ENCODE measurements at places on chromosomes 11 and 22.

DNA sequence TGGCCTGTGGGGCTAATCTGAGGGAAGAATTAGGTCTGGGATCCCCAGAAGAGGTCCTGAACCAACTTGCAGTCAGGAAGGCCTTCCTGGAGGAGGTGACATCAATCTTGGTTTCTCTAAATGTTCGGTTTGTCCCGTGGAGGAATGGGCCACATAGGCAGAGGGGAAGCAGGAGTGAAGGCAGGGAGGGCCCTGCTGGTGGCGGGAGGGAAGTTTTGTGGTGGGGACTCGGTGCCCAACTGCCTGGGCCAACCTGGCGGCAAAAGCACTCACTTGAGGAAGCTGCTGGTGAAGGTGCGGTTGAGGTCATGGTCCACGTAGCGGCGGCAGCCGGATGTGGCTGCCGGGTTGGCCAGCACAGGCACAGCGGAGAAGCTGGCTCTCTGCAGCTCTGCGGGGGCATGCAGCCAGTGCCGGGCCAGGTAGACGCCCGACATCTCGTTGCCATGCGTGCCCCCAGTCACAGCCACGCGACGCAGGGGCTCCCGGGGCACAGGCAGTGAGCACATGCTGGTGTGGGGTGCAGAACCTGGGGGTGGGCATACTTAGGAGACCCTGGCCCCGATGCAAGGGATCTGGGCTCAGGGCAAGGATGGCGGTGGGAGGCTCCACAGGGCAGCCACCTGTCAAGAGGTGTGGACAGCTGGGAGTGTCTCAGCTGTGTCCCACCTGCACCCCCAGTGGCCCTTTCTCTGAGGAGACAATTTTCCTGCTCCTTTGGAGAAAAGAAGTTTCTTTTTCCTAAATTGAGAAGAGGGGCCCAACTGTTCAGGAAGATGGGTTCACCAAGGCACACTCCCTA lies 3.8 kb downstream of the ACY3 start:
- no peak for DNase-seq

GRCh38 chr11:113481672-113482071 lies 6.5 kb upstream of the DRD2 start:
- no peak for DNase-seq

DNA sequence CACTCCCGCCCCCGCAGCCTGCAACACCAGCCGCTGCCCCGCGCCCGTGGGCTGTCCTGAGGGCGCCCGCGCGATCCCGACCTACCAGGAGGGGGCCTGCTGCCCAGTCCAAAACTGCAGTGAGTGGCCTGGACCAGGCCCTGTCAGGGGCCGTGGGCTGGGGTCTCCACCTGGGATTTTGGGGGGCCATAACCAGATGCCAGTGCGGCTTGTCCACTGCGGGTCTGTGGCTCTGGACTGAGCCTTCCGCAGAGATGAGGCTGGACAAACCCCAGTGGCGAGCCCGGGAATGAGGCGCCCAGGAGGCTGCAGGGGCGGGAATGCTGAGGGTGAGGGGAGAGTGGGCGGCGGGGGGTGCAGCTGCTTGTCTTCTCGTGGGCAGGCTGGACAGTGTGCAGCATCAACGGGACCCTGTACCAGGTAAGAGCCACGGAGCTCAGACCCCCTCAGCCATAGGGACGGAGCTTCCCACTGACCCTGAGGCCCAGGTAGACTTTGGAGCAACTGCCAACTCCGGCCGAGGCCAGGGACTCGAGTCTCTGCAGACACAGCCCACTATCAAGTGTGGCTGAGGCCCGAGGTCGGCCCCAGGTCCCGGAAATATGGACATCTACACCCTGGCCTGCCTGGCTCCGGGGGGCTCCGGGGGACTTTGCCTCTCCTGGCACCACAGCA lies 24.8 kb upstream of the MUC5B start:
- no peak for DNase-seq

DNA sequence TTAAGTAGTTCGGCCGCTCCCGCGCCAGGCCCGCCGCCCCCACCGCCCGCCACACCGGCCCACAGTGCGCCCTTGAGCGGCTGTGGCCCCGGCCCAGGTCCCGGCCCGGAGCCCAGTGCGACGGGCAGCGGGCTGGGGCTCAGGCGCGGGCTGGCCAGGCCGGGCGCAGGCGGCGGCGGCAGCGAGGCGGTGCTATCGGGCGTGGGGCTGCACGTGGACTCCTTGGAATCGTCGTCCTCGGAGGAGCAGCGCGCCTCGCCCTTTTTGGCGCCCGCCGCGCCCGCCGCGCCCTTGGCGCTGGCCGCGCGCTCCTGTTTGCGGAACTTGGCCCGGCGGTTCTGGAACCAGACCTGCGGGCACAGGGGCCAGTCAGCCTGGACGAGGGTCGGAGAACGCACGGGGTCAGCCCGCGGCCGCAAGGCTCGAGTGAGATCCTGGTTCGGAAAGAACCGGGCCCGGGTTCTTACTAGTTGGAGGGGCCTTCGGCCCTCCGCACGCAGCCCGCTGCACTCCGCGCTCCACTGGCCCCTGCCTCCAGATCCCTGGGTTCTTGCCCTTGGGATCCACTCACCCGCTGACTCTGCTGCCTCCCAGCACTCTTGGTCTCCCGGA lies 4.0 kb downstream of the PHOX2A start:
- DNase-seq = no peak

GRCh38 chr11:130787092-130787616 lies 129.1 kb downstream of the SNX19 start:
- DNase-seq = no peak

GRCh38 chr11:65622011-65622410 lies 6.4 kb downstream of the PCNX3 start:
- no peak for DNase-seq

- no peak for DNase-seq
Measured at GRCh38 chr11:72743321-72744221, 8.6 kb downstream of the ARAP1 start.

- no peak for DNase-seq
Measured at GRCh38 chr11:32775908-32776307, 18.6 kb downstream of the CCDC73 start.

GRCh38 chr22:42544686-42545085 lies 9.1 kb upstream of the SERHL2 start:
- DNase-seq = no peak

DNA sequence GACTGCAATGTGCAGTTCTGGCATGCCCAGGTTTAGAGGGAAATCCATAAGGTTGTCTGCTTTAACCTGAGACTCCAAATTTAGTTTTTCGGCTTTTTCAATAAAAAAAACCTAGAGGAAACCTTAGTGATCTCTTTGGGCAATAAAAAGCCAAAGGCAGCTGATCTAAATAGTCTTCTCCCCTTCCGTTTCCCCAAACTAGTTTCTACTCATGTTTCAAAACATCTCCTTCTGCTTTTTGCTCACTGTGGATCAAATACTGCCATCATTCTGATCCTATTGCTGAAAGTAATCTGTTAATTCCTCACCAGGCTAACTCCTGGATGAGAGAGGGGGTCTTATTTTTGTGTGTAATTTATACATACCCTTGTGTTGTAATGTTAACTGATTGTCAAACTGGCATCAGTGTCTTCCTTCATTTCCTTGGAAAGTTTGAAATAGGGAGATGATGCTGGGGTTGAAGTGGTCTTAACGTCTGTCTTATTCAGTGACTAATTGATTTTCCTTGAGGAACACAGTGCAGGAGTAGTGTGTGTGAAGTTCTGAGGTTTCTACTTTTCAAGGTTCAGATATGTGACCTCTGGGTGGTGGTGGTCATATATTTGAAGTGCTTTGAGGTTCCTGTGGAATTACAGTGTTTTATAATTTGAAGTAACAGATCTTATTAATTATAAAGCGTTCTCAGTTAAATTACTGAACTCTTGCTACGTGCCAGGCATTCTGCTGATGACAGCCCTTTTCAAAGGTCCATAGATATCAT lies 55.0 kb downstream of the ARHGAP42 start:
- DNase-seq = no peak

DNA sequence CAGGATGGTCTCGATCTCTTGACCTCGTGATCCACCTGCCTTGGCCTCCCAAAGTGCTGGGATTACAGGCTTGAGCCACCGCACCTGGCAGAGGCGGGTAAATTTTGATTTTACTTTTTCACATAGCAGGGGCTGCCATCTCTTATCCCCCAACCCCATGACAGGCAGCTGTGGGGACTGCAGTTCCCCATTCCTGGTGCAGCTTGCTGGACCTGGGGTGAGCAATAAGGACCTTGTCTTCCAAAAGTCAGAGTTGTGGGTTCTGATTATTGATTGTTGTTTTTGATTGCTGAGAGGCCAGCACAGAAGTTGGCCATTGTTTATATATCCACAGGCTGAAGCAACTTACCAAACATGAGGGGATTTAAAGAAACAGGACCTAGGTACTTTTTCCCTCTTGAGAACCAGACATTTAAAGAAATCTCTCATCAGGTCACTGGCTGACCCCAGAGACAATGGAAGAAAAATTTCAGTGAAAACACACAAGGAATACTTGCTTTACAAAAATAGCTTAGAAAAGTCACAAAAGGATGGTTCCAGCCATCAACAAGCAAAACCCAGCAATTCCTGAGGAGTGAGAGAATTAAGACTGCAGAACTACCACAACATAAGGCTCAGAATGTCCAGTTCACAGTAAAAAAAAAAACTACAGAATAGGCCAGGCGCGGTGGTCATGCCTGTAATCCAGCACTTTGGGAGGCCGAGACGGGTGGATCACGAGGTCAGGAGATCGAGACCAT lies 22.0 kb upstream of the MAPK1 start:
- no peak for DNase-seq

GRCh38 chr11:75023446-75024067 lies 34.8 kb downstream of the NEU3 start:
- DNase-seq = no peak

DNA sequence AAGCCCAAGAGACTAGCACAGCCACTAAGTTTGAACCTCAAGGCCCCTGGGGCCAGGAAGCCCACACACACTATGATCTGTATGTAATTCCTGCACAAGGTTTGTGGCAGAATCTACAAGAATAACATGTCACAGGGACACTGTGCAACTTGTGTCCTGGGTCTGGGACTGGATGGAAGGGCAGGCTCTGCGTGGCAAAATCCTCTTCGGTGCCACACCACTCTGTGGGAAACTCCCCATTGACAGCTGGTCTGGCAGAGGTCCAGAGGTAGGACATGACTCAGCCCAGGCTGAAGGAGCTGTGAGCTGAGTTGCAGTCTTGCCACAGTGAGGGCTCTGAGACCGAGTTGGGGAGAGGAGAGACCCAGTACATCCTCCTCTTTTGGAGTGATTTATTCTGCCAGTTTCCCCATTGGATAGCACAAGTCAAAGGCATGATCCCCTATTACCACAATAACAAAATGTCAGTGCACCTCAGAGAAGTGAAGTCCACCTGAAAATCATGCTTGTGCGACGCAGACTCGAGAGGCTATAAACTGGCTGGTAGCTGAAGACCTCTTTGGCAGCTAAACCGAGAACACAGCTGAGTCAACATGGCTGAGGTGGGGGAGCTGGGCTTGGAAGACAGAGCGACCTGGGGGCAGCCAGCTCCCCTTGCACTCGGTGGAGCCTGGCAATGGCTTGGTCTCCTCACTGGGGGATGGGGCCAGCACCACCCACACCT lies 23.3 kb upstream of the SERPIND1 start:
- no peak for DNase-seq

- DNase-seq = no peak
Measured at GRCh38 chr11:63505857-63506528, at the start of gene LGALS12. LGALS12 (plus strand) TSS chr11:63506084; CDS start chr11:63506459, 375 bp downstream.

DNA sequence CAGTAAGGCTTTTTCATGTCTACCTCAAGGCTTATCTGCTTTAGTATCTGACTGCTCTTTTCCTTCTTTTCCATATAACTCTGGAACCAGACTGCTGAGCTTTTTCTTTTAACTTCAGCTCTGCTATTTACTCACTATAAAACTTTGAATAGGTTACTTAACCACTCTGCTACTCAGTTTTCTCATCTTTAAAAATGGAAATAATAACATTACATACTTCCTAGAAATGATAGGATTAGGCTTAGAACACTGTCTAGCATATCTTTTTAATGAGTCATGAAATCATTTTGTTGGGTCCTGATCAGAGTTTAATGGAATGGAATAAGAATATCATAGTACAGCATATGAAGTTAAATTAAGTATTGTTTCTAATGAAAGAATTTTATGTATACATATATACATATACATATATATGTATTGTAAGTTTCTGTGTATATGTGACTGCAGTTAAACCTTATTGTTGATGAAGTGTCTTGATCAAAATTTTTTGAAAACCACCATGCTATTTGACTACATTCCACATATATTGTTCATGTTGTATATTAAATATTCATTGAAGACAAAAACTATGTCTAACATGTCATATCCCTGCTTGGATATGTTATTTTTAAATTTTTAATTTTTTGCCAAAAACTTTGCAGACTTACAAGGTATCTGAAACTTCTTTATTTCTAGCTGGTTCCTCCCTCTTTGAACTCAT lies 120.2 kb downstream of the METTL15 start:
- no peak for DNase-seq

GRCh38 chr22:23520863-23521440 lies 59.1 kb downstream of the IGLL1 start:
- no peak for DNase-seq

- no peak for DNase-seq
Measured at GRCh38 chr11:80451105-80451504, 1010.3 kb upstream of the TENM4 start.

DNA sequence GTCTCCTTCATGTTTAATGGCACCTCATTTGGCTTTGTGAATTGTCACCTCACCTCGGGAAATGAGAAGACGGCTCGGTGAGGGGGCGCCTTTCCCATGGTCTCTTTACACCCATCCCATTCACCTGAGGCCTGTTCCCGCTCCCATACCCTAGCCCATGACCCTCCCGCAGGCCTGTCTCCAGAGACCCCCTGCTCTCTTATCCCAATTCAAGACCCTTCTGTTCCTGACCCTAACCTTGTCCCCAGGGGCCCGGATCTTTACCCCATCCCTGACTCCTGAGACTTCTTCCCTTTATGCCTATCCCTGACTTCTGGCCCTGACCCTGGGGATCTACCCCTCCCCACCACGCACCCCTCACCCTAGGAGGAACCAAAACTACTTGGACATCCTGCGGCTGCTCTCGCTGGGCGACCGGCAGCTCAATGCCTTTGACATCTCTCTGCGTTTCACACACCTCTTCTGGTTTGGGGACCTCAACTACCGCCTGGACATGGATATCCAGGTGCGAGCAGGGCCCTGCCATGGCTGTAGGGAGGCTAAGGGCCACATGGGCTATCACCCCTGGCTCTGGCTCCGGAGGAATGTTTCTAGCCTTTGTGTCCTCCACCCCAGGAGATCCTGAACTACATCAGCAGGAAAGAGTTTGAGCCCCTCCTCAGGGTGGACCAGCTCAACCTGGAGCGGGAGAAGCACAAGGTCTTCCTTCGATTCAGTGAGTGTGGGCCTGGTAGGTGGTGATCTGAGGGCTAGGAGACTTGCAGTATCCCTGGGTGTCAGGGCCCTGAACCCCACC lies 7.9 kb downstream of the INPPL1 start:
- DNase-seq = no peak
